NCI-H524 (cell line): ENCODE measurements at places on chromosomes 5 and 9.

DNA sequence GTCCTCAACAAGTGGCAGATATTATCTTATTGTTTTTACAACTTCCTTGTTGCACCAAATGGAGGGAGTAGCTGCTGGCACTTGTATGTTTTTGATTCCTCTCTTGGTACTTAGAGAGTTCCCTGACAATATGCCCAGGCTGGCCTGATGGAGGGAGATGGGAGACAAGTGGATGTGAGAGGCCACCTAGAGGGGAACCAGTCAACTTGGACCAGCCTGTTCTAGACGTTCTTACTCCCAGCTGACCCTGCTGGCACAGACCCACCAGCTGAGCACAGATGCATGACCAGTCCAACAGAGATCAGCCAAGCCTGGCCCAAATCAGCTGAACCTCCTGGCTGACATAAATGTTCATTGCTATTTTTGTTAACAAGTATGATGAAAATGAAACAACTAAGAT, 60.9 kb upstream of the GDNF start:
- peak; percentile 67 for DNase-seq

DNA sequence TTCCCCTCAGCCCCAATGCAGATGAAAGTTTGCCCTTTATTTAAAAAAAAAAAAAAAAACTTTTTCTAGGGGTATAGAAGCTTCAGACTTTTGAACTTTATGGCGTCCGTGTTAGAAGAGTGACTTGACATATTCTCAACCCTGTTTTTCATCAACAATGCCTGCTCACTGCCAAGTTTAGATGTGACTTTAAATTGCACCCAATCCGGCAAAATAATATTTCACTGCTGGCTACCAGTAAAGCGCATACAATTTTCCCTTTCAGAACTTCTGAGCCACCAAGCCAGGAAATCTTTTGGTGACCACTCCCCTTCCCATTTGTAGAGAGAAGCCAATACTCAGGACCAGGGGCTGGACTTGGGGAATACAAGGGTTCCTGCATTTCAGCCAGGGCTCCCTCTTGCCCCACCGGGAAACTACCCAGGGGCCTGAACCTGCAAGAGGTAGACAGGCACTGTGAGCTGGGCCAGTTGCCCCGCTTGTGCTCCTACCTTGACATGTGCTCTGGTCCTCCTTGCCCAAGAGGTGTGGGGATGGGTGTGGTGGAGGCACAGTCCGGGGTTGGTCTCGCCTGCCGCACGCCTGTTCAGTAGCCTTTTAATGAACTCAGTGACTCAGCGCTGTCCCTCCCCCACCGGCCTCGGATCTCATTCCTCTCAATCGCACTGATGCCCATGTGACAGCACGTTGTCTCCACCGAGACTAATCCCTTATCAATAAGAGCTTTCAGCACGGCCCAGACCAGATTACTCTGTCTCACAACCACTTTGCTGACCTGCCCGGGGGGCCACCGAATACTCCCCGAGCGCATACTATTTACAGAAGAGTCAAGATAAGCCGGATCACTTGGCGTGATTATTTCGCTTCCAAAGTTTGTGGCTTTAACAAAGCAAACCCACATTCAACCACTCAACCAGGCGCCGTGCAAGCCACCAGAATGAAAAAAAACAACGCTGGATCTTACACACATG, 226.4 kb downstream of the DCP2 start:
- peak; percentile 82 for DNase-seq

- no peak for DNase-seq
Measured at GRCh38 chr5:53613536-53613935, 53.1 kb downstream of the NDUFS4 start.

DNA sequence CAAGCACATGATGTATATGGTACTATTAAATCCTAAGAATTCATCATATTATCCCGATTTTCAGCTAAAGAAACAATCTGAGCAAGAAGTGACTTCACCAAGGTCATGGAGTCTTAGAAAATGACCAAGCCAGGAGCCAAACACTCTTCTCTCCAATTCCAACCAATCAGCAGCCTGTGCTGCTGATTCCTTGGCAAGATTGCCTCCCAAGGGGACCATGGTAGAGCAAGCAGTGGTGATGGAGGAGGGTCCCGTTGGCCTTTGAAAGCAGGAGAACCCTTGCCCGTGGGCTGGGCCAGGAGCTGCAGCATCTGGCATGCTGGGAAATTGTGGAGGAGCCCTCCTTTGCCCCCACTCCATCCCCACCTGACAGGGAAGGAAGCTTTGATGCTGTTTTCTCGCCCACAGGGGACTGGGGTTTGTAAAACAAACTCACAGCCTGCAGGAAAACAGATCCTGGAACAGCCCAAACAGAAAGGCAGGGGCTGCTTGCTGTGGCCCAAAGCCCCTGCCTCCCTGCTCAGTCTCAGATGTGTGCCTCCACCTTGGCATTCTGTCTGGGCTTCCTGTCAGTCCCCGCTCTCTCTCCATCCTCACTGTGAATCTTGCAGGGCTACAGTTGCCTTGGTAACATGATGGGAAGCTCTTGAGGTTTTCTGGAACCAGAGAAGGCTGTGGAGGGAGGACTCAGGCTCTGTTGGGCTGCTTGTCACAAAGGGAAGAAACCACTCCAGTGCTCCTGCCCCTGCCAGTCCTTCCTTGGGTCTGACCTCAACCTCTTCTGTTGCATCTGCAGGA, 70.8 kb upstream of the HSPA9 start:
- DNase-seq: no peak

DNA sequence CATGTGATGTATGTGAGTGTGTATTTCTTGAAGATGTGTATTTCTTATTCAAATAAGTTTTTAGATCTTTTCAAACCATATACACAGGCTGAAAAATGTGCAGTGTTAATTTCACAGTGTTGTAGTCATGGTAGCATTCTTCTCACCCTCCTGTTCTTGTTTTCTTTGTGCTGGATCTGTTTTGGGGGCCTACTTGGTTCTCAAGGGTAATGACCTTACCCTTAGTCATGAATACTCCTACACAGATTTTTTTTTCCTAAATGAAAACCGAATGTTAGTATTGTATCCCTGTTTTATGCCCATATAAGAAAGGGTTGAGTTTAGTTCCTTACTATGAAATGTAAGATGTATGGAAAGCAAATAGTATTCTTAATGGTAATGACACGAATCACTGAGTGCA, 88.0 kb downstream of the SLC44A1 start:
- no peak for DNase-seq

GRCh38 chr9:91839926-91840465, 110.0 kb downstream of the ROR2 start:
- no peak for DNase-seq

- DNase-seq: no peak
Measured at GRCh38 chr9:34550016-34550680, 27.4 kb upstream of the ENHO start.

DNA sequence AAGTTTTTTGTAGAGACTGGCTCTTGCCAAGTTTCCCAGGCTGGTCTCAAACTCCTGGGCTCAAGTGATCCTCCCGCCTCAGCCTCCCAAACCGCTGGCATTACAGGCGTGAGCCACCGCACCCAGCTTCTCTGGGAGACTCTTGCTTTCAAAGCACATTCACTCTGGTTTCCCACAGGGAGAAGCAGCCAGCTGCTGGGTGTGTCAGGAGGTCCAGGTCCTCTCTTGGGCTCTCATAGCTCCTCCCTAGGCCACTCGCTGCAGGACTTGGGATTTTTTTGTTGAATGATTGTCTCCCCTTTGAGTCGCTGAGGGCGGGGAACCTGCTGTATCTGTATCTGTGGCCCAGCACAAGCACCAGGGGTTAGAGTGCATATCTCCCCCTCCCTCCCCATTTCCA, 68.4 kb upstream of the RAPGEF1 start:
- no peak for DNase-seq

DNA sequence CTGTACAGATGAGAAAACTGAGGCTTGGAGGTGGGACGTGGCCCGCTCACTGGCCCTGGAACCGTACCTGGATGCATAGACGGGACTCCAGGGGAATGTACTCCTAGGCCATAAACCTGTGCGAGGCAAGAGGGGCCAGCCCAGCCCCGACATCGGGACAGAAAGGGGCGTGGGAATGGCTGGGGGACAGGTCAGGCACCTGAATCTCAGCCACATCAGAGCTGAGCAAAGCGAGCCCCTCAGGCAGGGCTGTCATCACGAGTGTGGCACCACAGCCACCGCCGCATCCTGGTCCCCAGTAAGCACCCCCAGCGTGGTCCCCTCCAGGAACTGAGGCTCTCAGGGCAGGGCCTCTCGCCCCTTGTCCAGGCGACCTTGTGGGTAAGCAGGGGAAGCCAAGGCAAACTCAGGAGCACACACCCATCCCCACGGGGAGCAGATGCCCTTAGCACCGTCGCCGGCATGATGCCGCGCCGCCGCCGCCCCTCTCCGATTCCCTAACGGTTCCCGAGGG, 16.5 kb downstream of the NACC2 start:
- no peak for DNase-seq

GRCh38 chr9:83024506-83025125, 38.3 kb downstream of the RASEF start:
- no peak for DNase-seq

GRCh38 chr5:34015120-34015822, 7.4 kb upstream of the AMACR start:
- DNase-seq: no peak

DNA sequence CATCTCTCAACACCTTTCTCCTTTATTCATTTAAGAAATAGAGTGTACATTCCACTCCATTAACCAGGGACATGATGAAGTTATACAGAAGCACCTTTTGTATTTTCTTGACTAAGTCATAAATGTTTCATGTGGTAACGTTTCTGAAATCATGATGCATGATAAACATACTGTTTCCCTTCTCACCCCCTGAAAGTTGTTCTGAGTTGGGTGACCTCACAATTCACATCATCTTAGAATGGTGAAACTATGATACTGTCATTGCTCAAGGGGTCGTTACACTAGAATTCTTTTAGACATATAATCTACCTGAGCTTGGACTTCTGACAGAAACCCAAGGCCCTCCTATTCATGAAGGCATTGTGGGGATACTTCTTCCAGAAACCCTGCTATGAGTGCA, 37.8 kb upstream of the MIER3 start:
- DNase-seq: no peak
